ENCODE measurements at places on chromosomes 5 and 9. TPM values are rescaled to one million over a fixed set of nuclear protein-coding genes. Genes with fewer than 3 reads are reported as not detected.

The GLRX gene
- 29.6 TPM for total RNA-seq

The WDR38 gene
- not detected for total RNA-seq

The ROR2 gene
- 0.13 TPM for total RNA-seq

The ZNF883 gene
- total RNA-seq: 1.7 TPM

The ADGRD2 gene
- total RNA-seq: not detected
